Spinal cord (tissue), 10 donors: ENCODE measurements at places on chromosomes 3 and 15. TPM values are rescaled to one million over a fixed set of nuclear protein-coding genes. Genes with fewer than 3 reads are reported as not detected.

The DOCK3 gene
- total RNA-seq, result 31.5 TPM

The ALDH1L1 gene
- total RNA-seq, result 19.9 TPM

The ZNF80 gene
- 0.06 TPM for total RNA-seq

The GOLGA8M gene
- 0.99 TPM for total RNA-seq

The NR1I2 gene
- total RNA-seq, result 0.69 TPM

The PRR23E gene
- total RNA-seq, result not detected

DNA sequence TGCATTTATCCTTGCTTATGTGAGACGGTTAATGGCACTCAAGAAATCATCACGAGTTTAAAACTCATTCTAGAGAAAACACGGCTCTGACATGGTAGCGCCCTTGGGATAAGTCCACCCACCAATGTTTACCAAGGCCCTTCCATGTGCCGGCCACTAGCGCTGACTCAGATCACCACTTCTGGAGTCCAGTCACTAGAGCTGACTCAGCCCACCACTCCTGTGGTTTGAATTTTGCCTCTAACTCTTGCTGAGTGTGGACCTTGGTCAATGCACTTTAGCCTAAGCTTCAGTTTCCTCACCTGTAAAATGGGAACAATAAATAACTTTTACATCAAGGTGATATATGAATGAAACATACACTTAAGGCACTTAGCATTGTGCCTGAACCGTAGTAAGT is 358.4 kb upstream of the PROK2 start:
- no peaks in the 10 kb centered on the region for H3K27me3 ChIP-seq
- H3K36me3 ChIP-seq, result no peaks in the 10 kb centered on the region
- H3K4me1 ChIP-seq, result peaks cover 14% of the 10 kb centered on the region
- no peak for DNase-seq
- no peak overlapping the region for H3K27ac ChIP-seq

DNA sequence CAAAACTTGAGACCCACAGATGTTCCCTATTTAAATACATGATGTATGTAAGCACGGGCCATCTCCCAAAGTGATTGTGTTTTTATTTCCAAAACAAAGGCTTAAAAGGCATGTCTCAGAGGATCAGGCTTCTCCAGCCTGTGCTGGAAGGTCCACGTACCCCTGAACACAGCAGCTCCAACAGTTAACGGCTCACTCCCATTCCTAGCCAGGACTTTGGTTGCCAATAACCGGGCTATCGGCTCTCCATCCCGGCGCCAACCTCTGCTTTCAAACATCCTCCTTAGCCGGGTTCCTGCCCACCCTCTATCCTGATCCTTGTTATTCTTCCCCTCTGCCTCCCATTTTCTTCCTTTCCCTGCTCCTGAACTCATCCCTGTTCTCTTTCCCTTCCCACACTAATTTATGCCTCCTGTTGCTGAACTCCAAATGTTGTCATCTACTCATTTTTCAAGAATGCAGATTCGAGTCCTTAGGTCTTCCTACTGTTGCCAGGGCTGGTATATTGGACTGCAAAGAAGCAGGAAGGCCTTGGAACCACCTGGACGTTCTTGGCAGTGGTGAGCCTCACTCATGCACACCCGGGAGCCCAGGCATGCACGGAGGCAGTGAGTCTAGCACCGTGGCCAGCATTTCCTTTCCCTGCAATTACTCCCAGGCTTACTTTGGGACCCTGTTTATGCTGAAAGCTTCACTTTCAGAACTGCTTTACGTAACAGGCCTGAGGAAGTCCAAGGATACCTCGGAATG is 128.4 kb upstream of the RAD18 start:
- DNase-seq, result no peak
- H3K4me1 ChIP-seq, result peaks cover 25% of the 10 kb centered on the region
- no peaks in the 10 kb centered on the region for H3K27me3 ChIP-seq

DNA sequence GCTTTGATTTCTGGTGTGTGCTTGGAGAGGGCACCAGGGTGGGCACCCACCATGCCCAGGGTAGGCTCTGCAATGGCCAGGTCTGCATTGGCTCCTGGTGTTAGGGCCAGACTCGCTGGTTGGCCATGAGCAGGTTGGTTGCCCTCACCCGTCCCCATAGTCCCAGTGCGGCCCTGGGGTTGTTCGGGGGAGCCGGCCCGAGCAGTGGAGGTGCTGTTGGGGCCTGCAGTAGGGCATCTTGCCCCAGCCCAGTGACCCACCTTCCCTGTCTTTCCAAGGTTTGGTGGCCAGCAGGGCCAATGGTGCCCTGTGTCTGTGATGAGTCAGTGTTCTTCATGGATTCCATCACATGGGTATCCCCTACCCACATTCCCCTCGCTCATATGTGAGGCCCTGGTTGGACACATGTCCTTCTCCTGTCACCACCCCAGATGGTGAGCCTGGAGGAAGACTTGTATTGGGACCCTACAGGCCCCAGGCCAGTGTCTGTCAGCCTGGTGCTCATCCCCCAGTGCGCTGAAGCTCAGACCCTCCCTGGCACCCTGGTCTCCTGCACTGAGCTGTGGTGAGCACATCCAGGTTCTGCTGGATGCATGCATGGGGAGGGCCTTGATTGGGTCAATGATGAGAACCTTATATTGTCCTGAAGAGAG is 190.1 kb downstream of the UBE3A start:
- peaks cover 58% of the 10 kb centered on the region for H3K36me3 ChIP-seq
- H3K27me3 ChIP-seq, result no peaks in the 10 kb centered on the region
- no peak overlapping the region for H3K4me3 ChIP-seq
- H3K27ac ChIP-seq, result no peak overlapping the region
- no peak for DNase-seq

DNA sequence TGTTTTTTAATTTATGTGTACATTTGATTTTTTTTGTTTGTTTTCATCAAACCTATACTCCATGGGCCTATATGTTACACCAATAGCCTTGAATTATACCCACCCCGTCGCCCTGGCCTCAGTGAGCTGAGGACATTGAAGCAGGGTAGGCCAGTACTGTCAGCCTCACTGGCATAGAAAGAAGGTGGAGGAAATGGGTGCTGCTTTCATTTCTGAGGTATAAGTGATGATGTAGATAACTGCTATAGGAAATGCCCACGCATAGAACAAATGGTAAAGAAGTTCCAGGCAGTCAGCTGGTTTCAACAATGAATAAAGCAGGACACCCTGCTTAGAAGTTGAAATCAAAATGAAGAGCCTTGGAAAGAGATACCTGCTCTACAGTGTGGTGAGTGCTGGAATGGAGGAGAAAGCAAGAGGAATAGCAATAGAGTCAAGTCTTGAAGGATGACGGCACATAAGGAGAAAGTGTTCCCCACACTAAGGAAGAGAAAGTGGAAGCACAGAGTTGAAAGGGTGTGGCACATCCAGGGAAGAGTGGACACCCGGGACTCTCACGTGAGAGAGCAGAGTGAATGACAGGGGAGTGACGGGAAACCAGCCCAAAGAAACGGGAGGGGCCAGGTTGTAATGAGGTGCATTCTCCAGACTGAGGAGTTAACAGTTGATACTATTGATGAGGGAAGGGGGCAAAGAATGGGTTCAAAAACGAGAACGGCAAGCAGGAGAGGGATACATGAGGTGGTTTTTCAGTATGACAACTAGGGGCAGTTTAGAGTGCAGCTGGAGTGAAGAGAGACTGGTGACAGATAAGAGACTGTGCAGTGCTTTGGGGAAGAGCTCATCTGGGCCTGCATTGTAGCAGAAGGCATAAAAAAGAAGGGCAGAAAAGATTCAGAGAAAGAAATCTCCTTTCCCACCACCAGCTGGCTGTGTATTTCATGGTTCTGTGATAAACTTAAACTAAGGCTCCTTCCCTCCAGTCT is 70.5 kb downstream of the KLHL25 start:
- H3K4me3 ChIP-seq, result no peak overlapping the region
- peak overlapping the region; percentile 10 for H3K27ac ChIP-seq
- no peaks in the 10 kb centered on the region for H3K4me1 ChIP-seq
- no peaks in the 10 kb centered on the region for H3K27me3 ChIP-seq
- H3K36me3 ChIP-seq, result peaks cover 18% of the 10 kb centered on the region
- no peak for DNase-seq

GRCh38 chr3:183959214-183959613 is 58.5 kb downstream of the ABCC5 start:
- H3K4me3 ChIP-seq, result no peak overlapping the region
- H3K36me3 ChIP-seq, result peaks cover 15% of the 10 kb centered on the region
- H3K4me1 ChIP-seq, result no peaks in the 10 kb centered on the region
- no peaks in the 10 kb centered on the region for H3K27me3 ChIP-seq
- H3K27ac ChIP-seq, result no peak overlapping the region
- no peak for DNase-seq

- no peaks in the 10 kb centered on the region for H3K27me3 ChIP-seq
- no peak overlapping the region for H3K4me3 ChIP-seq
Observed at GRCh38 chr15:25510146-25510545, 71.3 kb upstream of the UBE3A start.

- no peaks in the 10 kb centered on the region for H3K27me3 ChIP-seq
- H3K4me1 ChIP-seq, result no peaks in the 10 kb centered on the region
- H3K27ac ChIP-seq, result no peak overlapping the region
- H3K36me3 ChIP-seq, result no peaks in the 10 kb centered on the region
- DNase-seq, result no peak
- no peak overlapping the region for H3K4me3 ChIP-seq
Observed at GRCh38 chr15:42042602-42043400, 22.0 kb upstream of the PLA2G4E start.

DNA sequence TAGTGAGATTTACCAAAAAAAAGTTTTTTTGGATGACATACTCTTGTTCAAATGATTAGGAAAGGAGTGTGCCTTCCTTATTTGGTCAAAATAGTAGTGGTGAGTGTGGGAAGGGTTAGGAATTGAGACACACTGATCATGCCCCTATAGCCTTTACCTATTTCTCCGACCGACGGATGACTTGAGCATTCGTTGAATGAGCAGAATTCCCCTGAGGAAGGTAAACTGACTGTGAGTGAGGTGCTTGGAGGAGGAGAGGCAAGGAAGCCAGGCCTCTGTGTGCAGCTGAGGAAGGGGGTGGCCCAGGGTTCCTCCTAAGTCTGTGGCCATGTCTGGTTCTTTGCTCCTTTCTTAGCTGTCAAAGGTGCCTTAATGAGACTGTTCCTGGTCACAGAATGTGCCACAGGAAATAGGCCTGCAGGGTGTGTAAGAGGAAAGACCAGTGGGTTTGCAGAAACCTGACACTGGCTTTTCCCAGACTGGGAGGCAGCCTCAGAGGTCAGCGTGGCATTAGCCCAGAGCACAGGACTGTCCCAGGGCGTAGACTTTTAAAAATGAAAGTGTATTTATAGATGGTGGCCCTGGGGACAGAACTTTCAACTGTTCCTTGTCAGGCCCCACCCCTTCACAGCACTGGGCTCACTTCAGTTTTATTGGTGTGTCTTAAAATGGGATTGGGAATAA is 307.7 kb upstream of the C2CD4B start:
- H3K4me3 ChIP-seq, result no peak overlapping the region
- DNase-seq, result no peak

GRCh38 chr3:98564282-98565005 is 29.0 kb downstream of the CPOX start:
- H3K27me3 ChIP-seq, result no peaks in the 10 kb centered on the region
- no peaks in the 10 kb centered on the region for H3K4me1 ChIP-seq
- H3K36me3 ChIP-seq, result no peaks in the 10 kb centered on the region
- H3K4me3 ChIP-seq, result no peak overlapping the region

DNA sequence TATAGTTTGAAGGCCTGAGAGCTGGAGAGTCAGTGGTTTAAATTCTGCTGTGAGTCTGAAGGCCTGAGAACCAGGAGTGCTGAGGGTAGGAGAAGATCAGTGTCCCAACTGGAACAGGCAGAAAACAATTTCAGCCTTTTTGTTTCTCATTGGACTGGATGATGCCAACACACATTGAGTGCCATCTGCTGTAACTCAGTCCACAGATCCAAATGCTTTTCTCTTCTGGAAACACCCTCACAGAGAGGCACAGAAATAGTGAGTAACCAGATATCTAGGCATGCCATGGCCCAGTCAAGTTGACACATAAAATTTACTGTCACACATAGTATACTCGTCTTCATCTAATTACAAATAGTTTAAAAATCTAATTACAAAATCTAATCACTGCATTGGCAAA is 100.8 kb downstream of the NEO1 start:
- peaks cover 4% of the 10 kb centered on the region for H3K36me3 ChIP-seq
- no peaks in the 10 kb centered on the region for H3K4me1 ChIP-seq
- H3K4me3 ChIP-seq, result no peak overlapping the region
- no peak overlapping the region for H3K27ac ChIP-seq
- H3K27me3 ChIP-seq, result no peaks in the 10 kb centered on the region

DNA sequence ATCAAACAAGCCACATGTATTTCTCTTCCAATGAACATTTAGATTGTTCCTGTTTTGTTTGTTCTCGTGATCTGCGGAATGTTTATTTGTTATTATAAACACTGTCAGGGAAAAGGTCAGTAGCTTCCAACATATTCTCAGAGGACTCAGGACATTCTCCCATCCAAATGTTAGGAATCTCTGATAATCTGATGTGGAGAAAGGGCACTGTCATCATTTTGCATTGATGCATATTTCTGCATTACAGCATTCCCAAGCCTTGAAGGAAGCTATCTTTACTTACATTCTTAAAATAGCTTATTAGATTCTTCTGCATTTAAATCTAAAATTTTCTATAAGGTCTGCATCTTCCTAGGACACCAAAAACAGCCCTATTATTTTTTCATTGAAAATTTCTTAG is 10.3 kb downstream of the MYO1E start:
- no peak for DNase-seq
- H3K4me1 ChIP-seq, result no peaks in the 10 kb centered on the region
- no peak overlapping the region for H3K4me3 ChIP-seq
- no peaks in the 10 kb centered on the region for H3K36me3 ChIP-seq
- H3K27me3 ChIP-seq, result no peaks in the 10 kb centered on the region

GRCh38 chr3:143209715-143210059 is 90.1 kb downstream of the CHST2 start:
- no peaks in the 10 kb centered on the region for H3K36me3 ChIP-seq
- H3K27me3 ChIP-seq, result no peaks in the 10 kb centered on the region
- peaks cover 8% of the 10 kb centered on the region for H3K4me1 ChIP-seq
- no peak overlapping the region for H3K4me3 ChIP-seq
- no peak for DNase-seq
- H3K27ac ChIP-seq, result peak overlapping the region; percentile 49

- H3K4me1 ChIP-seq, result no peaks in the 10 kb centered on the region
- no peak overlapping the region for H3K27ac ChIP-seq
- H3K36me3 ChIP-seq, result no peaks in the 10 kb centered on the region
- H3K27me3 ChIP-seq, result no peaks in the 10 kb centered on the region
- no peak overlapping the region for H3K4me3 ChIP-seq
Observed at GRCh38 chr3:156071031-156071430, 49.3 kb upstream of the KCNAB1 start.

- no peaks in the 10 kb centered on the region for H3K27me3 ChIP-seq
- peak; percentile 52 for DNase-seq
- no peak overlapping the region for H3K4me3 ChIP-seq
- no peaks in the 10 kb centered on the region for H3K4me1 ChIP-seq
- peaks cover 13% of the 10 kb centered on the region for H3K36me3 ChIP-seq
- H3K27ac ChIP-seq, result no peak overlapping the region
Observed at GRCh38 chr15:63288778-63289378, 11.5 kb downstream of the APH1B start.

DNA sequence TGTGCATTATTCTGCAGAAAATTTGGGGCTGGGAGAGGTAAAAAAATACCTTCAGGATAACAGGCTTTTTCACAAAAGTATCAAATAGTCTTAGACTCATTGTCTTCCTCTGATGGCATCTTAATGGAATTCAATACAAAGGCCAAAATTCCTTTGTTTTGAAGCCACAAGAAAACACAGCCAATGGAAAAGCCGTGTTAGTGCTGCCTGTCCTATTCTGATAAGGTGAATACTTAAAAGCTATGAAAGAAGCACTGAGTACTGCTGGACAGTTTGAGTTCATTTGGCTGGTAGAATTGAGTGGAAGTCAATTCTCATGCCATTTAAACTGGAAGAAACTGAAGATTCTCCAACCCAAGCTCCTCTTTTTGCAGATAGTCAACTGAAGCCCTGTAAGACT is 395.3 kb upstream of the TPRG1 start:
- H3K27me3 ChIP-seq, result no peaks in the 10 kb centered on the region
- no peaks in the 10 kb centered on the region for H3K36me3 ChIP-seq
- no peak overlapping the region for H3K27ac ChIP-seq
- no peak for DNase-seq
- no peaks in the 10 kb centered on the region for H3K4me1 ChIP-seq
